Mucosa of gallbladder (tissue), 1 donor: ENCODE measurements at places on chromosomes 7 and 10. TPM values are rescaled to one million over a fixed set of nuclear protein-coding genes. Genes with fewer than 3 reads are reported as not detected.

OPN1SW gene
- total RNA-seq: not detected

LMTK2 gene
- 31.2 TPM for total RNA-seq

LIPK gene
- not detected for total RNA-seq

VAX1 gene
- total RNA-seq: not detected

CHRM2 gene
- 71.2 TPM for total RNA-seq

ACADSB gene
- total RNA-seq: 36.1 TPM

RTKN2 gene
- total RNA-seq: 0.26 TPM

ELMO1 gene
- total RNA-seq: 43.4 TPM

KLF14 gene
- total RNA-seq: not detected

ACTL6B gene
- total RNA-seq: 0.14 TPM

PRRT4 gene
- total RNA-seq: 0.63 TPM

TEX36 gene
- total RNA-seq: not detected

NRCAM gene
- 38.2 TPM for total RNA-seq

STMP1 gene
- total RNA-seq: 35.2 TPM

SLF2 gene
- total RNA-seq: 26.1 TPM

BLNK gene
- total RNA-seq: 43.9 TPM

UCMA gene
- total RNA-seq: not detected

IFIT1B gene
- not detected for total RNA-seq

ANKRD26 gene
- 7.7 TPM for total RNA-seq

AS3MT gene
- total RNA-seq: 5.4 TPM

HOXA5 gene
- total RNA-seq: 0.81 TPM

SLC39A12 gene
- not detected for total RNA-seq

SPOCK2 gene
- 250 TPM for total RNA-seq

CYP26C1 gene
- total RNA-seq: 0.06 TPM

ACSL5 gene
- total RNA-seq: 34.1 TPM

RGR gene
- not detected for total RNA-seq

PYROXD2 gene
- 23.1 TPM for total RNA-seq

TMEM184A gene
- total RNA-seq: 39.8 TPM

GOT1 gene
- total RNA-seq: 140 TPM

CNTNAP2 gene
- 1.6 TPM for total RNA-seq

NEBL gene
- 15.0 TPM for total RNA-seq

DTX2 gene
- 47.4 TPM for total RNA-seq

ANKRD7 gene
- total RNA-seq: not detected

SFTPA1 gene
- 7.0 TPM for total RNA-seq

HSPA12A gene
- total RNA-seq: 16.5 TPM

MOSPD3 gene
- 34.8 TPM for total RNA-seq

AZGP1 gene
- 104 TPM for total RNA-seq

NUPR2 gene
- 1.0 TPM for total RNA-seq

INHBA gene
- total RNA-seq: 17.9 TPM

STYXL1 gene
- 28.4 TPM for total RNA-seq

STOX1 gene
- 2.6 TPM for total RNA-seq

DDC gene
- total RNA-seq: 1.7 TPM

TSPAN13 gene
- total RNA-seq: 118 TPM

DEPP1 gene
- 45.8 TPM for total RNA-seq
